ENCODE measurements at places on chromosomes 16 and 17. TPM values are rescaled to one million over a fixed set of nuclear protein-coding genes. Genes with fewer than 3 reads are reported as not detected.

Gene TMEM107
- total RNA-seq: 5.9 TPM

Gene MYO1D
- 8.9 TPM for total RNA-seq

Gene KRT12
- total RNA-seq: not detected

Gene NTN1
- total RNA-seq: 17.3 TPM

Gene MFSD6L
- not detected for total RNA-seq

Gene SLC12A3
- total RNA-seq: not detected

DNA sequence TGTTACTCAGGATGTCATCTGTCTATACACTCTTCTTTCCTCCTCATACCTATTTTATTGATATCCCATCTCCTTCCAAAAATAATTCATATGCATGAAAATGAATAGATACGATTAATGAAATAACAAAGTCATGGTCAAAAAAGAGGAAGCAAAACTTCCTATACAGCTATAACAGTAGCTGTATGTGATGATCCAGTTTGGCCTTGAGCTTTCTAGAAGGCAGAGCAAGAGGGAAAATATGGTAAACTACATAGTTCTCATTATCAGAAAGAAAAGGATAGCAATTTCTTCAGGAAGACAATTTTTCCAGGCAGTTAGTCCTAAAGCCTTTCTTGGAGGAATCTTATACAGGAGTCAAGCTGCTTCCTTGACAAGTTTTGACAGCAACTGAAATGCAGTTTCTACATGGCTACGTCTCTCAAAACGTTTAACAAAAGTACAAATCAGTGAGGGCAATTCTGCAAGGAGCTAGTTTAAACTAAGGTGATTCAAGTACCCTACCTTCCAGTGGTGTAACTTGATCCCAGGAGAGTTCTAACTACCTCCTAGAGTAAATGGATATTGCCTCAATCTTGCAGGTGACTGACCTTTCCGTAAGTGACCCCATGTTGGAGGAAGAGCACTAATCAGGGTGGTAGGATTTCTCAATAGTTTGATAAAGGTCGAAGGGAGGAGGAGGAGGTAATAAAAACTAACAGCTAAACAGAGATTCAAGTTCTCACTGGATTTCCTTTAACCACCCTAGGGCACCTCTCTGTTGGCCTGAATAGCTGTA is 1.0 kb downstream of the SPAG5 start:
- no peak for DNase-seq

DNA sequence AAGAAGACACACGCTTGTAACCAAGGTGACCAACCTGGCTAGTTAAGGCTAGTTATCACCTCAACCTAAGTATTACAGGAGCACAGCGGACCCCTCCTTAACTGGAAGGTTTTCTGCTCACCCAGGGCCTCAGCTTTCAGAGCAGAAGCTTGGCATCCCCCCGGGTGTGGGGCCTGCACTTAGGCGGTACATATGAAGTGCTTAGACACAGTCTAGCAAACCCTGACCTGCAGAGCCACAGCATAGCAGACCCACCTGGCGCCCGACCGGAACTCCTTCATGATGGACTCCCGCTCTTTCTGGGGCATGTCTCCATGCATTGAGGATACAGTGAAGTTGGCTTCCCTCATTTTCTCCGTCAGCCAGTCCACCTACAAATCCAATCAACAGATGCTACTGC is 9.8 kb downstream of the EIF4A3 start:
- no peak for DNase-seq

DNA sequence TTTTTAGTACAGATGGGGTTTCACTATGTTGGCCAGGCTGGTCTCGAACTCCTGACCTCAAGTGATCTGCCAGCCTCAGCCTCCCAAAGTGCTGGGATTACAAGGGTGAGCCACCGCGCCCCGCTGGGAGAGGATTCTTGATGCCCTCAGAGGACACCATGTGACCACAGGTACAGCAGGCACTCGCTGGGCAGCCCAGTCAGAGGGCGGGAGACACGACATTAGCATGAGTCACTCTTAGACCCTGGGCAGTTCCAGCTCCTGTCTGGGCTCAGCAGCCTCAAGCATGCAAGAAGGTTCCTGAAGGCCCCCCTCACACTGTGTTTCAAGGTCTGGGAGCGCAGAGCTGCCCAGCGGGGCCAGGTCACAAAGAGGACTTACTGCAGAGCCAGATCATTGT is 11.9 kb downstream of the STAC2 start:
- DNase-seq: no peak

DNA sequence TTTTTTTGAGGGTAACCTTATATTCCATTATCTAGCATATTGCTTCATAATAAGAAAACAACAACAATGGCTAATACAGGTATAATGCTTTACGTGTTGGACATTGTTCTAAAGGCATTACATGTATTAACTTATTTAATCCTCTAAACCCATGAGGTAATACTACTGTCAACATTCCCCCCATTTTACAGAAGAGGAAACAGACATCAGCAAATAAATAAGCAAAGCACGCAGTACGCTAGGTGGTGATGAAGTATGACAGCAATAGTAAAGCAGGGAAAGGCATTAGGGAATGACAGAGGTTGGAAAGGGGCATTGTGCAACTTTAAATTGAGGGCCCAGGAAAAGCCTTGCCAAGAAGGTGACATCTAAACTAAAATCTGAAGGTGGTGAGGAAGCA is 4.6 kb downstream of the ANKRD40 start:
- DNase-seq: no peak

- no peak for DNase-seq
These were observed 26.5 kb downstream of the STAT3 start for GRCh38 chr17:42361781-42362186.

DNA sequence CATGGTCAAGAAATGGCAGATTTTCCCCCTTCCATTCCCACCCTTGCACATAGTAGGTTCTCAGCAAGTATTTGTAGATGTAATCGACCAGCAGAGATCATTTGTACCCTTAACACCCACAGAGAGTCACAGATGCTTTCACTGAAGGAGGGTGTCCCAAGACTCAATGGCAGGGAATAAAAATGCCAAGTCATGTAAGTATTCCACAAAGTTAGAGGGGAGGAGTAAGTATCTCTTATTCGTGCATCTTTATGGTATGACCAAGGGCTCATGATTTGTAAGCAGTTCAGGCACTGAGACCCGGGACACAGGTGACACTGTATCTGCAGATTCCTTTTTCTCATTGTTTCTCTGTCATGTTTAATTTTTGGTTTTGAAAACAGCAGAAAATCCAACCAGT is 489.6 kb downstream of the MAF start:
- DNase-seq: no peak

- DNase-seq: no peak
These were observed 172.7 kb upstream of the CCL2 start for GRCh38 chr17:34082404-34082803.

GRCh38 chr16:12655537-12655936 is 148.2 kb downstream of the CPPED1 start:
- no peak for DNase-seq

DNA sequence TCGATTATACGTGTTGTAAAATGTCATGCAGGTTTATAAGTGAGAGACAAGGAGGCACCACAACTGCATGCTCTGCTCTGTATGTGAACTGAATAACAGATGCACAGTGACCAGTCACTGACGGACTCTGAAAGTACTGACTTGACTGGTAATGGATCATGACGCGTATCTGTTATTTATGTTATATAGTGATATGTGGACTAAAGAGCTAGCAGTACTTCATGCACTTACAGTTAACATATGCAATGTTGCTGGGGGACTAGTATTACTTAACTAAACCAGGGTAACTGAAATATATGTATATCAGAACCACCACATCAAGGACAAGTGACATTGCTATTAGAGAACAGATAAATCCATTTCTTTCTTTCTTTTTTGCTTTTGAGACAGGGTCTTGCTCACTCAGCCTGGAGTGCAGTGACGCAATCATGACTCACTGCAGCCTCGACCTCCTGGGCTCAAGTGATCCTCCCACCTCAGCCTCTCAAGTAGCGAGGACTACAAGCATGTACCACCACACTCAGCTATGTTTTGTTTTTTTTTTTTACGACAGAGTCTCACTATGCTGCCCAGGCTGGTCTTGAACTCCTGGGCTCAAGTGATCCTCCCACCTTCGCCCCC is 17.2 kb downstream of the COIL start:
- no peak for DNase-seq

- peak; percentile 54 for DNase-seq
These were observed 926 bp downstream of the MYH10 start for GRCh38 chr17:8629371-8630226.
